ENCODE measurements at places on chromosomes 7 and 10.
A peak's percentile ranks its signal among the peaks of the same experiment; 100 is the strongest.

GRCh38 chr7:29102558-29103151 is 43.7 kb downstream of the CPVL start:
- DNase-seq, result peak; percentile 36

- DNase-seq, result no peak
Observed at GRCh38 chr10:124056337-124056980, 36.9 kb downstream of the CHST15 start.

- DNase-seq, result no peak
Observed at GRCh38 chr7:34066411-34066810, 161.1 kb downstream of the BMPER start.

- no peak for DNase-seq
Observed at GRCh38 chr7:45217358-45217757, 59.8 kb downstream of the RAMP3 start.

GRCh38 chr10:67175354-67175753 is 249.5 kb downstream of the LRRTM3 start:
- DNase-seq, result no peak

GRCh38 chr7:52670608-52671225 is 364.7 kb upstream of the POM121L12 start:
- DNase-seq, result no peak

- no peak for DNase-seq
Observed at GRCh38 chr10:107894516-107894915, 730.0 kb upstream of the SORCS1 start.

DNA sequence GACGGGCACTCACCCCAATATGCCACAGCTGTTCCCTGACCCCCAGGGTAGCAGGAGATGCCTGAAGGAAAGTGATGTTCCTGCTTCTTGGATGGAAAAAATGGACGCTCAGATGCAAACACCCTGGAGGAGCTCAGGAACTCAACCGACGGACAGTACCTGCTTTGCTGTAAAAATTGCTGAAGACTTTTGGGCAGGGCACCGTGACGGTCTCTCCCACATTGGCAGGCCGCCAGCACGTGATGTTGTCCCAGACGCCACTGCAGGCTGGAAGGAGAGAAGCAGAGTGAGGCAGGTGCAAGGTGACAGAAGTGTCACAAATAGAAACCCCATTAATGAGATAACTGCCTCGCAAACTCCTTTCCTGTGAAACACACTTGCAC is 35.0 kb downstream of the VIPR2 start:
- peak; percentile 12 for DNase-seq

- no peak for DNase-seq
Observed at GRCh38 chr7:36227223-36227622, 74.2 kb downstream of the EEPD1 start.

DNA sequence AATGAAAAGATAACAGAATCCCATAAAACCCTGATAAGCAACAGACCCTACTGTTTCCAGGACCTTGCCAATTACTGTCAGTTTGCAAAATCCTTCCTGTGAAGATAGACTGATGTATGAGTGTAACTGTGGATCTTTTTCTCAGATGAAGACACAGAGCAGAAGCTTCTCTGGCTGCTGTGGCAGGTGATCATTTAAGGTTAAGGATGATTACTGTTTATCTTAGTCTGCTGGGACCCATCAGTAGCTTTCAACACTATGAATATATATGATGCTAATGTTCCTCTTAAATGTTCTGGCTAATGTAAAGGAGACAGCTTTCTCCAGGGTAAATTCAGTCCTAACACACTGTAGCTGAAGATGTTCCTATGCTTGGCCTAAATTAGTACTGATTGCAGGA is 56.0 kb upstream of the CTTNBP2 start:
- no peak for DNase-seq

GRCh38 chr10:63554657-63555056 is 33.5 kb downstream of the REEP3 start:
- peak; percentile 69 for DNase-seq

Measured in activated naive CD8-positive, alpha-beta T cell treated with anti-CD3 and anti-CD28 coated beads, Interleukin-2, amount 10 ng/mL, durations not matched to agents 7 days and 5 days (primary cell).